ENCODE measurements at places on chromosomes 11 and 22.

DNA sequence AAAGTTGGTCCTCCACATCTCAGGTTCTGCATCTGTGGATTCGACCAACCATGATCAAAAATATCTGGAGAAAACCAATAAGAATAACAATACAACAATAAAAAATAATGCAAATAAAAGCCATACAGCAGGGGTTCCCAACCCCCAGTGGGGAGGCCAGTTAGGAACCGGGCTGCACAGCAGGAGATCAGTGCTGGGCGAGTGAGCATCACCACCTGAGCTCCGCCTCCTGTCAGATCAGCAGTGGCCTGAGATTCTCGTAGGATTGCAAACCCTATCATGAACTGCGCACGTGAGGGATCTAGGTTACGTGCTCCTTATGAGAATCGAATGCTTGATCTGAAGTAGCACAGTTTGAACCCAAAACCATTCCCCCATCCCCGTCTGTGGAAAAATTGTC lies 25.4 kb upstream of the MYO18B start:
- no peak for DNase-seq

DNA sequence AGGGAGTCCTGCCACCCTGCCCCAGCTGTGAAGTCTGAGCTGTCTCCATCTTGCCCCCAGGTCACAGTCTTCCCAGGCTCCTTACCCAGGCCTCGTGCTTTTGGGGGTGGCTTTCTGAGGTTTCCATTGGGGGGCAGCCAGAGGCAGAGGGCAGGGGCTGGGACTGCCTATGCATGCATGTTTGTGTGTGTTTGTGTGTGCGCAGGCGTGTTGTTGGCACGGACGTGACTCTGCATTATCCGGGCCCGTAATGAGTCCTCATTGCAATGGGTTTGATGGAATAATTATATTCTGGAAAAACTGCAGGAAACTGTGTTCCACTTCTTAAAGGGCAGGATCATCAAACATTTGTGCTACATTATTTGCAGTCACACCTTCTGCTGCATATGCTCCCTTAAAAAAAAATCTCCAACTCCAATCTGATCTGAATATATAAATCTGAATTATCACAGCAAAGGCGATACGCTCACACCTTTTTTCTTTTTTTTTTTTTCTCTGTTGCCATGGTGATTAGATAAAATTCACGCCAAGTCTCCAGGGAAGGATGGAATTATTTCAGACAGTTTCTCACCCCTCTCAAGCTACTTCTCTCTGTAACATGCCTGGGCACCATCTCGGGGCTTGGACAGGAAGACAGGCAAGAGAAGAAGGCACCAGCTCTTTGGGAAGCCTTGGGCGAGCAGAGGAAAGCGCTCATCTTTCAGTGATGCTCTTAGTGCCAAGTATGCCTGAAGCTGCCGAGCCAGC lies 45.9 kb downstream of the DSCAML1 start:
- DNase-seq: no peak

GRCh38 chr11:69049490-69049867 lies 747 bp downstream of the TPCN2 start:
- DNase-seq: no peak

DNA sequence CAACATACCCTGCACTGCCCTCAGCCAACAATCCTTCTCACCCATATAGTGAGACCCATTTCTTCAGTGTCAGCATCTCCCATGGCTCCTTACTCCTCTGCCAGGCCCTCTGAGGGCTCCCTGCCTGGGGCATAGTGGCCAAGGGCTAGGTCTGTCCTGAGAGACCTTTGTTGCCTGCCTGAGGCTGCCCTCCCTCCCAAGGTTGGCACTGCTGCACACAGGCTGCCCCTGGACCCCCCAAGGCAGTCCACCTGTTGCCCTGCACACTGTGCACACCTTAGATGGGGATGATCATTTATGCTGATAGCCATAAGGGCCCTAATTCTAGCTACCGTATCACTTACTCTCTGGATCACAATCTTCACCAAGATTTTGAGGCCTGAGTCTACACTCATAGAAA lies 57.0 kb upstream of the SUSD2 start:
- DNase-seq: no peak

DNA sequence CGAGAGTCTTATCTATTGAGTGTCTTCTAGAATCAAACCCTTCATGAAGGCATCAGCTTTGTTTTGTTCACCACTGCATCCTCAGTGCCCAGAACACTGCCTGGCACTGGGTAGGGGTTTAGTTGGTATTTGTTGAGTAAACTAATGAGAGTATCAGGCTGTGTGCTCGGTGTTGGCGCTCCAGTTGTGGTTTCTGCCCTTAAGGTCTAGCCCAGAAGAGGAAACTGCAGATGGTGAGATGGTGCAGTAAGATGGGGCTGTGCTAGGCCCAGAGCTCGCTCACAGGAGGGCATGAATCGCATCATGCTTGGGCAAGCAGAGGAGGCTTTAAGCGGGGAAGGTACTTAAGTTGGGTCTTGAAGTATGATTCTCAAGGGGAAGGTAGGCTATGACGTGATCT lies 97.2 kb downstream of the FBXO7 start:
- no peak for DNase-seq

DNA sequence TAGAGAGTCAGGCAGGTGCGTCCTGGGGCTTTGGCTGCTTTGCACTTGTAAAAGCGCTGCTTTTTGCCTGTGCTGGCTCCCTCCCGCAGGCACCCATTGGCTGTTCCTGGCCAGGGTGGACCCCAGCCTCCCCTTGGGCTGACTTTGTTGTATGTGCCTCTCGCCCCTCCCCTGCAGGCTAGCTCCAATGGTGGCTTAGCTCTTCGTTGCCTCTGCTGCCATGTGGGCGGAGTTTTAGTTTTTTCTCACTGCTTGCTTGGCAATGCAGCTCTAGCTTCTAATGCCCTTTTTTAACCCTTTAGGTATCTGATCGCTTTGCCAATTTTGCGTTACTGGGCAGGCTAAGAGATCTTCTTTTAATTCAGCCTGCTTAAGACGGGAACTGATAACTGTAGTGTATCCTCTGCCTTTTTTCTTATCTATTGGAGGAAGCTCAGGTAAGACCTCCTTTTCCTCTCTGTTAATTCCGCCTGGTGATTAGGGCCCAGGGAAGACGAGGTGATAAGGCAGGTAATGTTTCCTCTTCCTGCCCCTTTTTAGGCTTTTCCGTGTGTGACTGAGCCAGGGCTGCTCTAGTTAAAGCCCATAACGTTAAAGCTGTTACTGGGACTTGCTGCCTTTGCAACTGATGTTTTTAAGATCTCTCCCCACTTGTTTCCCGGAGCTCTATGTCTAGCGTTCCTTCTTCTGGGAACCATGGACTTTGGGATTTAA lies 11.7 kb upstream of the GLYATL1 start:
- DNase-seq: no peak

GRCh38 chr11:32792948-32793475 lies 1.4 kb downstream of the CCDC73 start:
- peak; percentile 59 for DNase-seq

DNA sequence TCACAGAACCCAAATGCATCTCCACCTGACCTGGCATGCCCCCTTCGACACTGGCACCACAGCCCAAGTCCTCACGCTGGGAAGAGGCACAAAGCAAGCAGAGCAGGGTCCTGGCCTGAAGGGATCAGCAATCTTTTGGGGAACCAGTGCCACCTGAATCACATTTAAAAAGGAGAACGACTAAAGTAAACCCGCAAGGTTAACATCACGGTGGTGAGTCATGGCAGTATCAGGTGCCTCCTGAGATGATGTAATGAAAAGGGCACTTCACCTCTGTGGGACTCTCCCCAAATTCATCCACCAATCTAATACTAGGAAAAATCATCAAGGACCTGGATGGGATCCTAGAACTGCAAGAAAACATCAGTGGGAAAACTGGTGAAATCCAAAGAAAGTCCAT lies 44.9 kb downstream of the PACSIN2 start:
- no peak for DNase-seq

- no peak for DNase-seq
Observed at GRCh38 chr22:25514436-25515180, 49.9 kb upstream of the GRK3 start.

DNA sequence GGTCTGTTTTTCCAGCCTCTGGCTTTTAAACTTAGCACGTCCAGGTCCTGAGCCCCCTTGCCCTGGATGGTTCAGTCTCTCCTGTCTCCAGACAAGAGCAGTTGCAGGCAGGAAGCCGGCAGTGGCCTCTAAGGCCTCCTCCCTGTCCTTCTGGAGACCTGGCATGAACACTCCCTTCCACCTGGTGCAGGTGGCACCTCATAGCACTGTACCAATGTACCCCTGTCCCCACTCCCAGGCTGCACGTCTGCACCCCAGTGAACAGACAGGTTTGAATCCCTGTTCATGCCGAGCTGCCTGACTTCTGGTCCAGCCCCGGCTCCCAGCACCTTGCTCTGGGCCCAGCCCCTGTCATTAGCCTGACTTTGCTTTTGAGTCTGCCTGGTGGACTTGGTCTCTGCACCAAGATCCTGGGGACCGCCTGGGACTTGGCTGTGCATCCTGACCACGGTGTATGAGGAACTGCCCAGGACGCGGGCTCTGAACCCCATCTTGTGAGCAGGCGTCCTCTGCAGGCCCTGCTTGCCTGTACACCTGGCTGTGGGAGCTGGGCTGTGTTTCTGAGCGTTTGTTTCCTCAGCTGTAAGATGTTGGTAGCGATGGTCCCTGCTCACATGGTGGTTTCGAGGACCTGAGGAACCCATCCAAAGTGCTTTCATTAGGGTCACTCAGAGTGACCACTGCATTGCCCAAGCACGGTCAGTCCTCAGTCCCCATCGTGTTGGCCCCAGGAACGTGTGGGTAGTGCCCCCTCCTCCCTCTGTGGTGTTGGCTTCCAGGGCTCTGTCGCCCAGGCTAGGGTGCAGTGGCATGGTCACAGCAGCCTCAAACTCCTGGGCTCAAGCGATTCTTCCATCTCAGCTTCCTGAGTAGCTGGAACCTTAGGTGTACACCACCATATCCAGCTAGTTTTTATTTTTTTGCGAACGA lies 75.0 kb upstream of the SHANK2 start:
- DNase-seq: no peak

- no peak for DNase-seq
Observed at GRCh38 chr22:49007013-49007653, 820.5 kb downstream of the BRD1 start.

GRCh38 chr11:112087212-112087611 lies 539 bp downstream of the SDHD start:
- DNase-seq: no peak

GRCh38 chr22:24805790-24806662 lies at the start of gene SGSM1:
Gene SGSM1, plus strand, starts transcription at chr22:24806211. Its CDS starts 115 bp downstream, at chr22:24806326.
- peak; percentile 58 for DNase-seq

GRCh38 chr22:47902646-47903180 lies 1140.3 kb downstream of the TBC1D22A start:
- no peak for DNase-seq

DNA sequence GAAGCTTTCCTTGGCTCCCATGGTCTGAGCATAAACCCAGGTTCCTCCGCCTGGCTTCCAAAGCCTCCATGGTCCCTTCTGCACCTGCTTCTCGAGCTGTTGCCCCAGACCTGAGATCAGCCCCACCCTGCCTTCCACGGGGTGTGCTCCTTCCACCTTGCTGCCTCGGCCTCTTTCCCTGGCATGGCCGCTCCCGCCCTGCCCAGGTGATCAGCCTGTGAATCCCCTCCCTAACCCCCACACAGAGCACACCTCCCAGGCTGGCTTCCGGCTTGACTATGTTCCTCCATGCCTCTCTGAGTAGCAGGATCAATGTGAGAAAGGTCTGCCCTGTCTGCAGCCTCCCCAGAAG lies 2.7 kb upstream of the PPP6R3 start:
- DNase-seq: peak; percentile 63

DNA sequence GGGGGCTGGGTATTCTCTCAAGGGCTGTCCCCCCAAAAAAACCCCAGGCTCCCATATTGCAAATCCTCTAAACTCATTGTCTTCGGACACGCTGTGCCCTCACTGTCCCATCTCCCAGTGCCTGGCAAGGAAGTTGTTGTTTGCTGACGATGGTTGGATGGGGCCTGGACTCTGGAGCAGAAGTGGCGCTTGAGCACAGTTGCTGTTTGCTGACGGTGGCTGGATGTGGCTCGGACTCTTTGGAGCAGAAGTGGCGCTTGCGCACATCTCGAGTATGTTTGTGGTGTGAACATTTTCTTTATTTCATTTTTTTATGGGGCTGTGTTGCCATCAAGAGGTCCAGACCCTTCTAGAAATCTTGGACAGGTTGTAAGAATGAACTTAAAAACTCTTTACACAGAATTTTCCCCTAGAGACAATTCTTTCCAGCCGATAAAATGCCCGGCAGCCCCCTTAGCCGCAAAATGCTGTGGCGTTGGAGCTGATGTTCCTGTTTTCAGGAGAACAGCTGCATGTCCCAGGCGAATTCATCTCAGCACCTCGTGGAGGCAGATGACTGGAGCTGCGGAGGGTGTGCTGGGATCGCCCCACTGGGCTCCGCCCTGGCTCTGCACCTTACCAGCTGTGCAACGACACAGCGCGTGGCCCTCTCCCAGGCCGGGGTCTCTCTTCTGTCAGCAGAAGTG lies 1167.4 kb downstream of the BRD1 start:
- no peak for DNase-seq

DNA sequence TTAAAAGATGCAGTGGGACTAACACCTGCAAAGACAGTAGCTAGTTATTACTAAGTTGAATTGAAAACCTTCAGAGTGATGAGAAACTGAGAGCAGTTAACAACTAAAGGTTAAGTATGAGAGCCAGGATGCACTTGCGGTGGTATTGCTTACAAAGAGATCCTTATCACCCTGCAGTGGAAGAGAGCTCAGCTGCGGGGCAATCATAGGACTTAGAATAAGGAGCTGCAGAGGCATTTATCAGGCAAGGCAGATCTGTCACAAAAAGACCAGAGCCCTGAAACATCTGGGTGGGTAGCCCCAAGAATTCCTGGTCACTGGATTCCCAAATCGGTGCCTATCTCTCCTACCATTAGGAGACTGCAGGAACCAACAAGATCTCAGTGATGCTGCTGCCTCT lies 34.3 kb upstream of the CFAP300 start:
- no peak for DNase-seq

DNA sequence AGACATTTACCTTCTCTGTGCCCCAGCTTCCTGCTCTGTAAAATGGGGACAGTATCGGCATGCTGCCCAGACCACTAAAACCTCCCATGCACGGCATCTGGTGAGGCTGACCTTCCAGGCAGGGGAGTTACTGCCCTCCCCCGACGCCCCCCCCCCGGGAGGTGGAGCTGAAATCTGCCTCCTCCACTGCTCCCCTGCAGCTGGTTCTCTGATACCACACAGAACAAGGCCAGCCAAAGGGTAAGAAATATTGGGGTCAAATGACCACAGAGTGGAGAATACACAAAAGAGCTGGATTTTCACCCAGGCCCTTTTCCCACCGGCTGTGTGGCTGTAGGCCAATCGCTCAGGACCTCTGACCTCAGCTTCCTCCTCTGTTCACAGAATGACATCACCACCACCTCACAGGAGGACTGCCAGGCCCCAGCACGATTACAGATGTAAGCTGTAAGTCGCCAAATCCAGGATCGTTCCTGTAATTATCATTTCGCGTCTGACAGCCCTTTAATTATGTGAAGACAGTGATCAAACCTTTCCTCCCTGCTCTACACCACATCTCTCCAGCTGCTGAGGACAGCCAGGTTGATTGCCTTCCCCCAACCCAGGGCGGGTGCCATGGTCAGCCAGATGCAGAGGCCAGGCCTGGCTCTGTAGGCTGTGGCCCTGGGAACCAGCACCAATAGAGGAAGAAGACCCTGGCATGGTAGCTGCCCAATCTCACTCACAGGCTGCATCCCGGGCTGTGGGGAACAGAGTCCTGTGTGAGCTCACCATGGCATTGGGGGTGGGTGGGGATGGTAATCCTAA lies 35.7 kb upstream of the KLHL35 start:
- DNase-seq: no peak

Measured in Peyer's patch (tissue), 4 donors.